ENCODE measurements at places on chromosomes 1 and 21.

DNA sequence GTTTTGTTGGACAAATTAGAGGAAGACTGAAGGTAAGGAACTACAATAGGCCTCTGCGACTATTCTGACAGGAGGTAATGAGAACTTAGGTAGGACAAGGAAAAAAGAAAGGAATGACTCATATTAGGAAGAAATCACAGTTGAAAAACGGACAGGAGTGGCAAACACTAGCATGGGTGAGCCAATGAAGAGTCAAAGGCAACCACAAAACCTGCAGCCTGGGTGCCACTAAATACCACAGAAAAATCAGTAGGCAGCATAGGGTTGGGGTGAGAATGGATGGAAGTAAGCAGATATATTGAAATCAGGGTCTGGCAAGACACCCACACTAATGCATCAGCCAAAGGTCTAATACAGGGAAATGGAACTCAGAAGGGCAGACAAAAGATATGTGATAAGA, 10.0 kb downstream of the RBM34 start:
- no peak for DNase-seq

GRCh38 chr1:227127891-227128290, 187.8 kb downstream of the COQ8A start:
- DNase-seq: no peak

GRCh38 chr1:51768971-51769588, 109.4 kb downstream of the NRDC start:
- DNase-seq: no peak

DNA sequence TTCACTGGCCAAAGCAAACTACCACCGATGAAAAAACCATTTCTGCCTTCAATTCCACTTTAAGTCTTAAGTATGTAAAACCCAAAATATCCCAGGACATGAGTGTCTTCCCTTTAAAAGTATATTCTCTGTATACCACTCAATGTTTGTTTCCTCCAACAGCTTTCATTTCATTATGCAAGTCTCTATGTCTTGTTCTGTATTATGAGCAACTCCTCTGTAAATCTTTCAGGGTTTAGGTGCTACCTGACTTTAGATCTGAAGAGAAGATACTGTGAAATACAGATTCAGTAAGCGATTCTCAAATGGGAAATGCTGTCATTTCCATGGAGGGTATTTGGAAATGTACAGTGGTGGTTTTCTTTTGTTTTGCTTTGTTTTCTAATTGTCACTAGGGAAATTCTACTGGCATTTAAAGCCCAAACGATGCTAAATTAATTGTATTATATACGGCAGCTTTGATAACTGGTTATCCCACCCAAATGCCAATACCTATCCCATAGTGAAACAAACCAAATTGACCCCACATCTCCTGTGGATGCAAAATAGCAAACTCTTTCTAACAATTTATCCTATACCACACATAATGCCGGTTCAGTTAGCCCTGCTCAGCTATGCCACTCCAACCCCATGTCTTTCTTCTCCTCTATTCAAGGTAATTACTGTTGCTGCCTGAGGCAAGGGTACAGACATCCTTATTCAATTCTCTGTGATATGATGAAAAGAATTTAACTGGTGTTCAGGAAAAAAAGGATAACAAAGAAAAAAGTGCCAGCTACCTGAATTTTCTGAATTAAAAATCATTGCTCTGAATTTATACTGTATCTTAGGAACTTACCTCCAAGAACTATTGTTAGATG, 182.8 kb downstream of the EIF4G3 start:
- no peak for DNase-seq

GRCh38 chr1:202075389-202075788, 47.3 kb upstream of the GPR37L1 start:
- no peak for DNase-seq

DNA sequence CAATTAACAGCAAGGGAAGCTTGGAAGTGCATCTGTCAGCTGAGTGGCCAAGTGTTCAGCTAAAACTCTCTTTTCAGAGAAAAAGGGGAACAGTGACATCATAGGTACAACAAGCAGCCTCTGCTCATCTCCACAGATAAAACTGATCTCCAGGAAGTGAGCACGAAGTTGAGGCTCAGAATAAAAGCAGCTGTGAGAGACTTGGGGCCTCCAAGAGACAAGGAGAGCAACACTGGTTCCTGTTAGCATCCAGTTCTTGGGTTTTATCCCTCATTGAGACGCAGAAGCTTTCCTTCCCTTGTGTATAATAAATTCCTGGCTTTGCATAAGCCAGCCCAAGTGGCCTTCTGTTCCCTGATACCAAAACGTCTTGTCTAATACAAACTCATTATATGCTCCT, 20.0 kb upstream of the CNN3 start:
- DNase-seq: no peak

All from endothelial cell (in vitro differentiated cells).